ENCODE measurements at places on chromosomes 2 and 18.

DNA sequence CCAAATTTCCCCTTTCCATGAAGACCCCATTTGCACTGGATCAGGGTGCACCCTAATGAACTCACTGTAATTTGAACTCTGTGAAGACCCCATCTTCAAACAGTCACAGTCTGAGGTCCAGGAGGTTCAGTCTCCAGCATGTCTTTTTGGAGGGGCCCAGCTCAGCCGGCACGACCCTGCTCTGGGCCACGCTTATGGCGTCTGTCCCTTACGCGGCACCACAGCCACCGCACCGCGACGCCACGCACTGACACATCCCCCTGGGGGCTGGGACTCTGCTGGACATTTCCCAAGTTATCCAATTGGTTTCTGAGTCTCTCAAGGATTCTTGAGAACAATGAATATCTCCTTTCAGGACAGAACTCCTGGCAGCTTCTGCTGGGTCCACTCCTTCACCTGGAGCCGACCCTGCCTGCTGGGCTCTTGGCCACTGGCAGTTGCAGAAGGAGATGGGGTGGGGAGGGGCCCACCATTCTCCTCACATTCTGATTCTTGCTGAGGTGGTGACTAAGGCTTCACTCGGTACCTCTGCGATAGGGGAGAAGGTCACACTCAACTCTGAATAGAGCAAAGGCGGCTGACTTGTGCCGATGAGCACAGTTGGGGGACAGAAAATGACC lies 124.0 kb downstream of the RTP5 start:
- H3K4me1 ChIP-seq: no peaks in the 10 kb centered on the region
- H3K27ac ChIP-seq: no peak overlapping the region
- no peaks in the 10 kb centered on the region for H3K36me3 ChIP-seq
- no peak for DNase-seq
- no peaks in the 10 kb centered on the region for H3K27me3 ChIP-seq

DNA sequence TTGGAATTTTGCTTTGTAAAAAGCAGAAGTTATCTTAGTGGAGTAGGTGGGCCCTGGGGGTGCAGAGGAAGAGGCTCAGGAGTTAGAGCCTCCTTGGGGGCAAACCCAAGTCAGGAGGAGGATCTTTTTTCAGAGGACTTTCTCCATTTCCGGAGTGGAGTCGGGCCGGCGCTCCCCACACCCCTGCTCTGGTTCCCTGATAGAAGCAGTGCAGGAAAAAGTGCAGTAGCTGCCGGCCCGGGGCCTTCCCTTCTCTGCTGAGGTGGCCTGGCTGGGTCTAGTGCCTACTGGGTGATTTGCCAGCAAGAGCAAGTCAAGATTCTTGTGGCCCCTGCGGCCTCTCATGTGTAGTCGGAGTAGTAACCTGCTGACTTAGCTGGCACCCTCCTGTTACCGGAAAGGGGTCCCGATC lies 124.2 kb upstream of the HS6ST1 start:
- H3K4me3 ChIP-seq: no peak overlapping the region
- no peaks in the 10 kb centered on the region for H3K4me1 ChIP-seq
- no peak for DNase-seq
- H3K27me3 ChIP-seq: no peaks in the 10 kb centered on the region

DNA sequence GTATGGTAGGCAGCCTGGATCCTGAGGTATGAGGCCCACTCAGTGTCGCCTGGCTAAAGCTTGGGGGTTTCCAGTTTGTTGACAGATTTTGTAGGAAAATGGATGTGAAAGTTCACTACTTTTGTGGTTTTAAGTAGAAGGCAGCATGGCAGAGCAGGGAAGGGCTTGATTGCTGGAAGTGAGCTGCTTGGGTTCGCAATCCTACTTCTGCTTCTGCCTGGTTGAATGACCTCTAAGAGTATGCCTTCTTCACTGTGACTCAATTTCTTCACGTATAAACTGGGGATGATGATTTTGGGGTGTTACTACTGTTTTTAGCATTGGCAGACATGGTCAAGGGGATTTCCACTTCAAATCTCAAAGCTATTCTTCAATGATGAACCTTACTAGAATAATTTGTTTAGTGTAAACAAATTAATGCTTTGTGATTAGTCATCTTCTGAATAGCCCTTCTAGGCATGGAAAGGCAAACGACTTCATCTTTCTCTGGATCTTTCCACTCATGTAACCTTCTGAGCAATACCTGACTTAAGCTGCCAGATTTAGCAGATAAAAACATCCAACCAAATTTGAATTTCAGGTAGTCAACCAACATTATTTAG lies 13.2 kb downstream of the BMP10 start:
- no peaks in the 10 kb centered on the region for H3K36me3 ChIP-seq
- no peak overlapping the region for H3K4me3 ChIP-seq
- no peaks in the 10 kb centered on the region for H3K27me3 ChIP-seq

DNA sequence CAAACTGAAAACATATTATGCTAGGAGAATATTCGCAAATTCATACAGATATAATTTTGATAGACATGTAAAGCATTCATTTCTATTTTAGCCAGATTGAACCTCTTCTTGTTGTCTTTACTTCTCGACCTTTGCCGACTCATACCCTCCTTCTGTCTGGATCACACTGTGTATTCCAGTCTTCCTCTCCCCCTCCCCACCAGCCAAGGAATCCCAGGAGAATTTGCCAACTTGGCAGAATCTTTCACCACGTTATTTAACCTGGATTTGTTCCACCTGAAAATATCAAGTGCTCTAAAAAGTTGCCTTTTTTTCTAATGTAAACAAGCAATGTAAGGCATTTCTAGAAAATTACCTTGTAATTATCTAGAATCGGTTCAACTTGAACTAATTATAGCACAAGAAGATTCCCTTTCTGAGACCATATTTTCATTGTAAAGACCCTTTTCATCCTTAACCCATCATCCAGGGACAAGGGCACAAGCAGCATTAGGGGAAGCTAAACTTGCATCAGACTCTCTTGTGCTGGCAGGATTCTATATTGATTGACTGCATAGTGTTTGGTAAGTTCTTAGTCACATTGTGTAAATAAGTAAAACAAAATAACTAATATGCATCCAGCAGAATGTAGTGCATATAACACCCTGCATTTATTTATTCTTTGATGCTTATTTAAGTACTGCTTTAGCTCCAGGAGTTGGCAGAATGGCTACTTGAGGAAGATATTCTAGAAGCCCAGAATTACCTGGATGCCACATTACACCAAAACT lies 1328.7 kb upstream of the NXPH2 start:
- no peak overlapping the region for H3K27ac ChIP-seq
- no peaks in the 10 kb centered on the region for H3K36me3 ChIP-seq
- no peaks in the 10 kb centered on the region for H3K4me1 ChIP-seq
- no peaks in the 10 kb centered on the region for H3K27me3 ChIP-seq

- no peak for DNase-seq
- peaks cover 22% of the 10 kb centered on the region for H3K36me3 ChIP-seq
- no peak overlapping the region for H3K27ac ChIP-seq
- H3K27me3 ChIP-seq: no peaks in the 10 kb centered on the region
- no peak overlapping the region for H3K4me3 ChIP-seq
- H3K4me1 ChIP-seq: no peaks in the 10 kb centered on the region
Observed at GRCh38 chr2:20617081-20617575, 33.8 kb downstream of the HS1BP3 start.

DNA sequence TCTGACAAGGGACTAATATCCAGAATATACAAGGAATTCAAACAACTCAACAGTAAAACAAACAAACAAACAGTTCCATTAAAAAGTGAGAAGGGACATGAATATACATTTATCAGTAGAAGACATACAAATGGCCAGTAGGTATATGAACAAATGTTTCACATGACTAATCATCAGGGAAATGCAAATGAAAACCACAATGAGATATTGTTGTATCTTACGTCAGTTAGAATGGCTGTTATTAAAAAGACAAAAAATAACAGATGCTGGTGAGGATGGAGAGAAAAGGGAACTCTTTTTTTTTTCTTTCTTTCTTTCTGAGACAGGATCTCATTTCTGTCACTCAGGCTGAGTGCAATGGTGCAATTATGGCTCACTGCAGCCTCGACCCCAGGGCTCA lies 175.5 kb downstream of the CAMKMT start:
- no peak overlapping the region for H3K4me3 ChIP-seq
- no peaks in the 10 kb centered on the region for H3K4me1 ChIP-seq
- H3K27me3 ChIP-seq: no peaks in the 10 kb centered on the region
- no peak overlapping the region for H3K27ac ChIP-seq

DNA sequence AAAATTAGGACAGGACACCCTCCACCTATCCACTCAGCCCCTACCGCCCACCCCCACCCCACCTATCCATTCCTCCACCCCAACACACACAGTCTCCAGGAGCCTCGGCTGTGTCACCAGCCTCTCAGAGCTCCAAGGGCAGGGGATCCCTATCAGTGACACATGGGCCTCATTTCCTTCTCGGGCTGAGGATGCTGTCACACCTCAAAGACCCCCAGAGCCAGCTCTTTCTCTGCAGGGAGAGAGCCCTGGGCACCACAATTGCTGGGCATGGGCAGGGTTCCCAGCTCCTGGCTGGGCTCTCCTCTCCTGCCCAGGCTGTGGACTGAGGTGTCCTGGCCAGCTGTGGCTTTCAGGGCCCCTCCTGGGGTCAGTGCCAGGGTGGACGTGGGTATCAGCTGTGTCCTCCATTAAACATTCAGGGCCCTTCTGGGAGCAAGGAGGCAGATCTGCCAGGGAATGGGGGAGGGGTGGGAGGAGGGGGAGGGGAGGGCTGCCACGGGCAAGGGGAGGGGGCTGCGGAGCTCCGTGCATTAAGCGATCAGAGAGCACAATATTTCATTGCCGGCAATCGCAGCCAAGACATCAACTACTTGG lies 14.3 kb upstream of the ECEL1 start:
- H3K4me1 ChIP-seq: peaks cover 12% of the 10 kb centered on the region
- DNase-seq: no peak

DNA sequence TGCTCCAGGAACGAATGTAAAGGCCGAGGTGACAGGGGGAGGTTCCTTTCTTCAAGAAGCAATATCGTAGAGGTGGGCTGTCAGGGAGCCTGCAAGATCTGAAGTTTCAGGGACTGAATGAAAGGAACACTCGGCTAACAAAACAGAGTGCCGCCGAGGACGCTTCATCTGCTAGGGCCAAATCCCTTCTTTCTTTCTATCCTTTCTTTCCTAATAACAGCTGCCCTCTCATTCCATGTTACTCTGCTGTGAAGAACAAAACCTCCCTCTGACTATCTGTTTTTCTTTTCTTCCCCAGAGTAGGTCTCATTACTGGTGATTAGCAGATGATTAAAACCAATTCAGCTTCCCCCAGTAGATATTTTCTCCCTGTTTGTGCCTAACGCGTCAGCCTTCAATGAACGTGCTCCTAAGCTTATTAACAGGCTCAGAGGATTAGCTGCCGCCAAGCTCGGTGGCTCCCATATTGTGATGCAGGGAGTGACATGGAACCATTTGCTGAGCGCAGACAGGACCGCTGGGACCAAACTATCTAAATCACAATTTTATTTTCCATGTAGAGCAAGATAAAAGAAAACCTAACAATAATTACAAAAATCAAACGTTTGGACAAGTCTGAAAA lies 414.6 kb downstream of the TMEM182 start:
- H3K27me3 ChIP-seq: no peaks in the 10 kb centered on the region
- H3K27ac ChIP-seq: no peak overlapping the region
- no peak overlapping the region for H3K4me3 ChIP-seq
- no peak for DNase-seq
- H3K36me3 ChIP-seq: no peaks in the 10 kb centered on the region

- no peaks in the 10 kb centered on the region for H3K27me3 ChIP-seq
- peak; percentile 61 for DNase-seq
- no peaks in the 10 kb centered on the region for H3K4me1 ChIP-seq
- H3K27ac ChIP-seq: no peak overlapping the region
- no peak overlapping the region for H3K4me3 ChIP-seq
Observed at GRCh38 chr2:112869258-112869842, 32.8 kb upstream of the IL1B start.

DNA sequence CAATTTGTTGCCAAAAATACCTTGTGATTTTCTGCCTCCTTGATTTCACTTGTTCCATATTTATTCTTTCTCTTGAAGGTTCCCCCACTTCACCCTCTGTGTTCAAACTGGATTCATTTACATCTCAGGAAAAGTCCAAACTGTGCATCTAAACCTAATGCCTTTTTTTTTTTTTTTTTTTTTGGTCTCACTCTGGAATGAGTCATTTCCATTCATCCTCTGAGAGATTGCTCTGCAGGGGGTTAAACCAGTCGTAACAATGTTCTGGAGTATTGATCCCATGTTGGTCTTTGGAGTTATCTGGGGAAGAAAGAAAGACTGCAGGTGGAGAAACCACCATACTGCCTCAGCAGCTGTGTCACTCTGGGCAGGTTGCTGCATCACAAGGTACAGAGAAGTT lies 119.7 kb downstream of the TACR1 start:
- H3K4me3 ChIP-seq: no peak overlapping the region
- H3K27ac ChIP-seq: no peak overlapping the region
- H3K36me3 ChIP-seq: no peaks in the 10 kb centered on the region
- no peak for DNase-seq
- no peaks in the 10 kb centered on the region for H3K27me3 ChIP-seq

GRCh38 chr2:182379241-182379640 lies 47.6 kb downstream of the PDE1A start:
- no peaks in the 10 kb centered on the region for H3K36me3 ChIP-seq
- H3K4me3 ChIP-seq: no peak overlapping the region
- no peaks in the 10 kb centered on the region for H3K27me3 ChIP-seq
